ENCODE measurements at places on chromosomes 7 and 10. TPM values are rescaled to one million over a fixed set of nuclear protein-coding genes. Genes with fewer than 3 reads are reported as not detected.

The ASB10 gene
- not detected for total RNA-seq

The RBM28 gene
- total RNA-seq = 16.3 TPM

The AKR1C3 gene
- 2.4 TPM for total RNA-seq

The PNLIPRP3 gene
- not detected for total RNA-seq

The GNA12 gene
- total RNA-seq = 11.8 TPM

The PRPS1L1 gene
- total RNA-seq = not detected

The SPAM1 gene
- total RNA-seq = not detected

The AKR1C2 gene
- 39.5 TPM for total RNA-seq

The LRRN3 gene
- 153 TPM for total RNA-seq

The DDIT4 gene
- total RNA-seq = 26.5 TPM

The CDK14 gene
- 77.9 TPM for total RNA-seq

The NUTM2E gene
- under 0.01 TPM for total RNA-seq

The RPP38 gene
- total RNA-seq = 6.9 TPM

The EBLN1 gene
- not detected for total RNA-seq

The SPDYE3 gene
- not detected for total RNA-seq

The DPP6 gene
- 56.3 TPM for total RNA-seq

The NXPH1 gene
- 41.6 TPM for total RNA-seq

The MRLN gene
- total RNA-seq = not detected

The ZNF117 gene
- total RNA-seq = 45.7 TPM

The ZNF365 gene
- total RNA-seq = 22.0 TPM

The CLRN3 gene
- not detected for total RNA-seq

The PLXDC2 gene
- 10.6 TPM for total RNA-seq

The WNT8B gene
- total RNA-seq = not detected

The LRGUK gene
- 14.3 TPM for total RNA-seq

The LIPM gene
- total RNA-seq = not detected
